Purkinje cell (primary cell): ENCODE measurements at places on chromosomes 12 and 14. TPM values are rescaled to one million over a fixed set of nuclear protein-coding genes. Genes with fewer than 3 reads are reported as not detected.

IGF1 gene
- polyA plus RNA-seq: 53.0 and 56.7 TPM in 2 replicates

BDKRB1 gene
- polyA plus RNA-seq: not detected in 2 replicates

TMEM30B gene
- not detected in 2 replicates for polyA plus RNA-seq

OVCH1 gene
- 0.76 and 3.0 TPM in 2 replicates for polyA plus RNA-seq

GARIN6 gene
- 0.91 and 2.3 TPM in 2 replicates for polyA plus RNA-seq

GRIP1 gene
- polyA plus RNA-seq: 6.8 and 7.0 TPM in 2 replicates

KLRG1 gene
- 2.8 and 11.9 TPM in 2 replicates for polyA plus RNA-seq
